ENCODE measurements at places on chromosomes 4 and X.
A peak's percentile ranks its signal among the peaks of the same experiment; 100 is the strongest.

DNA sequence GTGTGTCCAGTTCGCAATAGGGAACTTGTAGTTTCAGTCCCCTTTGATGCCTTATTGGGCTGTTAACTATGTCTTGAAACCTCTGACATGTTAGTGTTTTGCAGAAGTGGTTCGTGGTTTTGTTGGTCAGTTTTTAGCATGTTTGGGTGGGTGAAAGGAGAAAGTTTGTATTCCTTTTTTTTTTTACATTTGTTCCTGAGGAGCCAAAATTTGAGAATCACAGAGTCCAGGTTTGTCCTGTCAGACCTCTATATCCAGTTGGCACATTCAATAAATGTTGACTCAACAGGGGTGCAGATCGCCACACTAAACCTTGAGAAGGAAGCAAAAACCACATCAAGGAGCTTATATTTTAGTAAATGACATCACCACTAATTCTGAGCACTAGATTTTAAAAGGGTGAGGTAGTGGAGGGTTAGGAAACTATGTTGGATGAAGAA lies 26.2 kb downstream of the DLG3 start:
- no peak for DNase-seq

DNA sequence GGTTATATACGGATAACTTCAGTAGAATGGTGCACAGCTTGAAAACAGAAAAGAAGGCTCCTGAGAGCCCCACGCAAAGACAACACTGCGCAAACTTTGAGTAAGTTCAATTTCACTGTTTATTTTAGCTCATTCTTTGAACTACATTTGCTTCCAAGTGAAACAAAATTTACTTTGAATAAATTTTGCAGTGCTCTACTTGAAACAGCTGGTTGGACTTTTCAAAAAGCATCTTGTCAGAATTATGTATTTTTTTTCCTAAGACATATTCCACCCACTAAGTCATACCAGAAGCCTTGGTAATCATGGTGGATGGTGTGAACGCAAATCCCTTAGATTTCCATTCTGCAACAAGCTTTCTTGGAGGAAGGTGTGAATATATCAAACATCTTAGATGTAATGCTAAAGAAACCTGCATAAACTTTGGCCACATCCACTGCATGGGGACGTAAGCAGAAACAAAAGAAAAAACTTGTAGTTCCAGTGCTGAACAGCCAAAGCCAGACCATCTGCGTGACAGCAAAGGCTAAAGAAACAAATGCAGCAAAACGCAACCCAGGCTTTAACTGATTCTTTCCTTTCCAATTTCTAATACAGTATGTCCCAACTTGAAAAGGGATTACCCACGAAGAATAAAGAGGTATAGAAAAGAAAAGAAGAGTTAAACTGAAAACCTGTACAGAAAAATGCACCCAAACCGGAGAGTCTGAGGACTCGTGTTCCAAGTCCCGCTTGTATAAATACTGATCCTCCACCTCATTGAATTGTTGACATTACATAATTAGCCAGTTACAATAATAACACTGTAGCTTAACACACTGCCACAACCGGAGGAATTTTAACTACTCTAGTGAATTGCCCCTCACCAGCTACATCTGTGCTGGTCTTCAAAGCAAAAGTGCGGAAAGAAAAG lies 90.9 kb downstream of the SH3RF1 start:
- peak; percentile 45 for DNase-seq

- DNase-seq, result no peak
These were observed 12.6 kb upstream of the SLC10A3 start for GRCh38 chrX:154502989-154503388.

GRCh38 chrX:118347131-118347530 lies 1.2 kb downstream of the WDR44 start:
- DNase-seq, result no peak

DNA sequence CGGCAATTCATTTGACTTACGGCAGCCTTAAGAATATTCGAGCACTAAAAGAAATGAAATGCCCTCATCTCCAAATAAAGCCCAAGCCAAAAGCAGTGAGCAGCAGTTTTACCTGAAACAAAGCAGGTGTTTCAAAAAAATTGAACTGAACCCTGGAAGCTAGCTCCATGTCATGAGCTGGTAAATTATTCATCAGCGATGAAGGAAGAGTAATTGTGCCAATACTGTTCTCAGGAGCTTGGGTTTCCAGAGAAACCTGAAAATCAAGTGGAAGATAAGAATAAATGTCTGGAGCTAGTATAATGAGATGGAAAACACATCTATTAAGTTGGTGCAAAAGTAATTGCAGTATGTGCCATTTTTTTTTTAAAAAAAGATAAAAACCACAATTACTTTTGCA lies 24.0 kb upstream of the PHKA2 start:
- no peak for DNase-seq

GRCh38 chr4:140291259-140291658 lies 82.2 kb upstream of the SCOC start:
- no peak for DNase-seq

GRCh38 chrX:153773218-153773611 lies 7.6 kb upstream of the SRPK3 start:
- no peak for DNase-seq

DNA sequence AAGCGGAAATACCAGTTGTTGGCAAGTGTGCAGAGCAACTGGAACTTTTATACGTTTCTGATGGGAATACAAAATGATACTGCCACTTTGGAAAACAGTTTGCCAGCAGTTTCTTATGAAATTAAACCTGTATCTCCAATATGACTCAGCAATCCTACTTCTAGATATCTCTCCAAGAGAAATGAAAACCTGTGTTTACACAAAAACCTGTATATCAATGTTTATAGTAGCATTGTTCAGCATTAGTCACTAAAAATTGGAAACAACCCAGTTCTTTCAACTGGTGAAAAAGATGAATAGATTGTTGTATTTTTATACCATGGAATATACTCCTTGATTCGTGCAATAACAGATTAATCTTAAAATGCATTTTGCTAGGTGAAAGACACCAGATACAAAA lies 26.8 kb downstream of the ATP7A start:
- no peak for DNase-seq

- DNase-seq, result no peak
These were observed 863.4 kb downstream of the PDHA2 start for GRCh38 chr4:96703265-96703664.
